Stimulated activated CD8-positive, alpha-beta memory T cell treated with anti-CD3 and anti-CD28 coated beads, Interleukin-15, amount 100 ng/mL, for 24 hours (primary cell): ENCODE measurements at places on chromosomes 12 and 14.

DNA sequence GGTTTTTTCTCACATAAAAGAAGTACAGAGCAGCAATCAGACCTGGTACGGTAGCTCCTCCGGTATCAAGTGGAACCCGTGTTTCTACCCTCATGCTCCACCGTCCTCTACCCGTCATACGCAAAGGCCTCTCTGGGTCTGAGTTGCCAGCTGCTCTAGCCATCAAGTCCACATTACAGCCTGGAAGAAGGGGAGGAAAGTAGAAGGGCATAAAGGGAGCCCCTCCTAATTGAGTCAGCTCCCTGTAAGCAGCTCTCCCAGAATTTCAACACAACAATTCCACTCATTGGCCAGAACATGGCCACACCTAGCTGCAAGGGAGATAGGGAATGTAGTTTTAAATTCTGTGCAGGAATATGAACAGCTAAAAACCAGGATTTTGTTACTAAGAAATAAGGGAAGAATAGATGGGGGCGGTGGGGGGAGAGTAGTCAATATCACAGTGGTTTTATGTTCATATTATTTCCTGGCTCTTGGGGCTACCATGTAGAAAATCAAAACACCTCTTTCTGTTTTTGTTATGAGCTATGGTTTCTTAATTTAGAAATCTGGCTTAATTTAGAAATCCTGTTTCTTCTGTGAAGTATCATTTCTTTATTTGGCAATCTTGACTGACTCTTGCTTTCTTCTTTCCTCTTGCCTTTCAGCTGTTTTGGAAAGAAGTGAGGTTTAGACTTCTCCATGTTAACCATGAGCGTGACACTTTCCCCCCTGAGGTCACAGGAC lies 103.9 kb downstream of the AKAP6 start:
- no peak for DNase-seq

GRCh38 chr14:57295239-57295638 lies 26.5 kb downstream of the AP5M1 start:
- no peak for DNase-seq

GRCh38 chr12:26056335-26056734 lies 68.5 kb downstream of the BHLHE41 start:
- no peak for DNase-seq

- no peak for DNase-seq
Measured at GRCh38 chr12:21502164-21502496, 541 bp downstream of the GOLT1B start.

DNA sequence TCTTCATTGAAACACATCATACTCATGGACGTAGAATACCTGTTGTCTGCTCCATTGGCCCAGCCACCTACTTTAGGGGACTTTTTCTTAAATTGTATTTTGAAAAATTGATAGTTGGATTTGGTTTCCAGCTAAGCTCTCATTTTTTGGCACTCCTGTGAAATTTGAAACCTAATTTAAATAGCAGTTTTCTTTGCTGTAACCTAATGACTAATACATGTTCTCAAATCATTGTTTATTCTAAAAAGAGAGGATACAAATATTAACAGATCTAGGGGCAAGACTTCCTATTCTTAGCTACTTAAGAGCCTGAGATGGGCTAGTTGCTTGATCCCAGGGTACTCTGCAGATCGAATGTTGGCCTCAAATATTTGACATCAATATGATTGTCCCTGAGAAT lies 78.9 kb downstream of the PLEKHA5 start:
- DNase-seq = no peak

DNA sequence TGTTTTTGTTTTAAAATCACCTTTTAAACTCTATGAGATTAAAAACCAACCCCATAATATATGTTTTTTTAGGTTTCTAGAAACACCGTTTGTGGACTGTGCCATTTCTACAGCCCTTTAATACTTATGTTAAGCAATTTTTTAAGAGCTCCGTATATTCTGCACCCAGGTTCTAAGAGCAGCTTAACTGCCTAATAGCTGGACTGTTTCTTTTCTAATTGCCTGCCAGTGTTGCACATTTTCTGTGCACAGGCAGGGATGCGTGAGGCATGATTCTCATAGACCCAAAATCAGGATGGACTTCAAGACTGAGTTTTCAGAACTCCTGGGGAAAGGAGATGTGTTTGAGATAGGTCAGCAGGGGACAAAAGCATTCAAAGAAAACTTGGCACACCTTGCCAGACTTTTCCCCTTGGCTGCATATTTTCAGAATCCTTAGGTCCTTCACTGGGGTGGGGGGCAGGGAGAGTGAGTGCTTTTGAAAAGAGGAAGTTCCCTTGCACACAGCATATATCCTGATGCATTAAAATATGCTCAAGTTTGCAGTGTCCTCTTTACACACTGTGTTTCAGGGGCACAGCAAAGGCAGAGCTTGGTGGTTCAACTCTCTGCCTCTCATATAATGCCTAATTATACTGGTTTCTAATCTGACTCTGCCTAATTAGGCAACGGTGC lies 27.9 kb downstream of the TMEM30B start:
- no peak for DNase-seq

GRCh38 chr12:113619202-113619601 lies 147.5 kb upstream of the LHX5 start:
- no peak for DNase-seq

- no peak for DNase-seq
Measured at GRCh38 chr12:64270411-64270810, 48.3 kb upstream of the KICS2 start.

- DNase-seq = no peak
Measured at GRCh38 chr14:22225516-22226140, 363.4 kb downstream of the DAD1 start.

DNA sequence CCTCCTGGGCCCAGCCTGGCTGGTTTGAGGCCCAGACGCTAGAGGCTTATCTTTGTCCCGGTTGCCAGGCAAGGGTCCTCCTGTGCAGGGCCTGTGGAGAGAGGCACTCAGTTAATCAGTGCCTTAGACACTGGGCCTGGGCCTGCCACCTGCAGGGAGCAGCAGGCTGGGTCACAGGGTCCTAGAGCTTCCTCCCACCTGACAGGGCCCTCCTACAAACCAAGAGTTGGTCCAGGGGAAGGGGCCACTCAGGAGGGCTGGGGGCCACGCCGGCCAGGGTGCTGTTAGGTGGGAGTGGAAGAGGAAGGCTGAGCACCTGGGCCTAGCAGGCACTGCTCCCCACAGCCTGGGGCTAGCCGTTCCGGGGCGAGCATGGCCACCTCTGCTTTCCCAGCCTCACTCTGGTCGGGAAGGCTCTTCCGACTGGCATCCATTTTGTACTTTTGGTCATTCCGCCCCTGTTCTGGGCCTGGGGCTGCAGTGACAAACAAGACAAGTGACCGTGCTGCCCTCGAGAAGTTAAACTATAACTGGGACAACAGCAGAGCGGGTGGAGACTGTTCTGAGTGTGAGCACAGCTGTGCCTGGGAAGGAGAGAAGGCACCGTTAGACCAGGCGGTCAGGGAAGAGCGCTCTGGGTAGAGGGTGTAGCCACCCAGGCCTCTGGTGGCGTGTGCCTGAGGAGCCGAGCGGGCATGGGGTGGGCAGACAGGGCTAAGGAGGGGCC lies 27.2 kb downstream of the FBRSL1 start:
- no peak for DNase-seq

- no peak for DNase-seq
Measured at GRCh38 chr12:40515041-40515816, 177.0 kb upstream of the CNTN1 start.

DNA sequence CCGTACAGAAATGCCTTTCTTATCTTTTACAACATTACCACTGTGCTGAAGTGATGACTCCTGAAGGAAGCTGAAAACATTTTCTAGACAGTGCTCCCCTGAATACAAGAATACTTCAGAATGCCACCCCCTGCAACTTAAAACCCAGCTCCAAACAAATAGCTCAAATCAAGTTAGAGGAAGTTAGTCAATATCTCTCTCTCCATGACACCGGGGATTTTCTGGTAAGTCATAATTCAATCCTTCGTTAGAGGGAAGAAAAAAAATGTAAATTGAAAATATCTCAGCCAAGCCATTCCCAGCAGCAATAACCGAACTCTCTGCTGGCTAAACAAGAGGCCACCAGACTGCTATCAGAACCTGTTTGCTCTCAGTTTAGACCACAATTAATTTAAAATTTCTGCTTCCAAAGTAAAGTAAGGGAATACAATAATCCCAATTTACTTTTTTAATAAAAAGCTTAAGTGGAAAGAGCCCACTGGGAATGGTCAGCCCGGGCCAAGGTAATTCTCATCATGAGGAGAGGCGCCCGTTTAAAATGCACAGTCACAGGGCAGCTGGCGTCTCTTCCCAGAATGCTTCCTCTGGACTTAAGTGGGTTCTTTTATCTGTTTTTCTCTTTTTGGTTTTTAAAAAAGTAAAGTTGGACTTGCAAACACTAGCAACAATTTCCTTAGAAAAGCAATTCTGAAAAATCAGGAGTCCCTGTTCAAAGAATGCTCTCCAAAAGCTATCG lies 710.1 kb upstream of the STXBP6 start:
- no peak for DNase-seq

DNA sequence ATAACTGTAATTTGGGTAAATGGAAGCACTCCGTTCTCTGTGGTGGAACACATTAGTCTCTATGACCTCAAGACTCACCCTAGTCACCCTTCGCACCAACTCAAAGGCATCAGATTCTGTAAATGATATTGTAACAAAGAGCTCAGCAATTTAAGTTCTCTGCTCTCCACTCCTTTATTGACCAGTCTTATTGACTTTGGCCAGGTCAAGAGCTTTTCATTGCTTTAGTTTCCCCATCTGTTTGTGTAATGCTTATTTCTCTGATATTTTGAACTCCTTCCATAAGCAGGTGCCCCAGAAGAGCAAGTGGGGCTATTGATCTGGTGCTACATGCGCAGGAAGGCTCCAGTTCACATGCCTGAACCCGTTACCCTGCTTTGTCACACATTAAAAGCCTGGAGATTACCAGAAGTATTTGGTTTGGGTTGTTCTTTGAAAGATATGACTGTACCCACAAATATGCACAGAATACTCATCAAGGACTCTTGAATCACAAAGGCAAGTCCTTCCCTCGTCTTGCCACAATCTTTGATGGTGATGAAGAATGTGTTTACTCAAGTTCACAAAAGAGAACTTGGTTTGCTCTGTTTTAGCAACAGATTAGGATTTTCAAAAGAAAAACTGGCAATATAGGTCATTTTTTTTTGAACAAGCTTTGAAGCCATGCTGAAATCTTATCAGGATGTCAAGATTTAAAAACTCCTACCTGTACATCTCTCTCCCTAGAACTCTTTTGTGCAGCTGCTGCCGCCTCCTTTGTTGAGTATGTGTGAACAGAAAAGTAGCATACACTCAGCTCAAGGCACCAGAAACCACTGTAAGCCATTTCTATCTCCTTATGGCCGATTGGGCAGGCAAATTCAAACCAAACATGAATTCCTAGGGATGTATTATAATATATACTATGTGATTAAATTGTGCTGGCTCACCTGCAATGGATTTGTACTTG lies 193.9 kb downstream of the BCAT1 start:
- DNase-seq = no peak

GRCh38 chr12:92408072-92408900 lies 262.6 kb upstream of the BTG1 start:
- no peak for DNase-seq

DNA sequence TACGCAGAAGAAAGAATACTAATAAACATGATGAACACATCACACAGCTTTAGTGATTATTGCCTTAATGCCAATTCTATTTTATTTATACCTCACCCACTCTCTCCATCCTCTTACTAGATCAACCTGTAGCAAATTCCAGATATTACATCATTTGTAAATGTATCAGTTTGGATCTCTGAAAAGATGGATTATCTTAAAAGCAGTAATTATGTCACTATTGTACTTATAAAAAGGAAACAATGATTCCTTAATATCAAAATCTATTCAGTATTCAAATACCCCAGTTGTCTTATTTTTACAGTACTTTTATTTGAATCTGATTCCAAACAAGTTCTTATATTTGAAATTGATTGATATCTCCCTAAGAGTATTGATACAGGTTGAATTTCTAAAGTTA lies 892.8 kb upstream of the MDGA2 start:
- DNase-seq = no peak

DNA sequence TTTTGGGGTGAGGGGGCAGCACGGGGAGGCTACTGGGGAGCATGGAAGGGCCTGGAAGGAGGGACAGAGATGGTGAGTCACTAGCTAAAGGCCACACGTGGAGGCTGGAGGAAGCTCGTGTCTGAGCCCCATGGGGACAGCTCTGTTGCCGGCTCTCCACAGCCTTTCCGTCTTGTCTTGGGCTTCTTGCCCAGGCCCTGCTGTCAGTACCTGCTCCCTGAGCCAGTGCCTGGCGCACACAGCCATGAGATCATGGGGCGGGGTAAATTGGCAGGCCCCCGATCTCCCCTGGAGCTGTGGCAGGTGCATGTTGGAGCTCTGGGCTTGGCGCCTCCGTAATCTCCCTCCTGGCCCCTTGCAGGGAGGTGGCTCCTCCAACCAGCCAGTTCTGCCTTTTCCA lies 16.1 kb upstream of the KRT80 start:
- DNase-seq = no peak

GRCh38 chr14:69041783-69042182 lies 62.7 kb upstream of the ACTN1 start:
- DNase-seq = no peak
